ENCODE measurements at places on chromosomes 13 and 19. TPM values are rescaled to one million over a fixed set of nuclear protein-coding genes. Genes with fewer than 3 reads are reported as not detected.

DNA sequence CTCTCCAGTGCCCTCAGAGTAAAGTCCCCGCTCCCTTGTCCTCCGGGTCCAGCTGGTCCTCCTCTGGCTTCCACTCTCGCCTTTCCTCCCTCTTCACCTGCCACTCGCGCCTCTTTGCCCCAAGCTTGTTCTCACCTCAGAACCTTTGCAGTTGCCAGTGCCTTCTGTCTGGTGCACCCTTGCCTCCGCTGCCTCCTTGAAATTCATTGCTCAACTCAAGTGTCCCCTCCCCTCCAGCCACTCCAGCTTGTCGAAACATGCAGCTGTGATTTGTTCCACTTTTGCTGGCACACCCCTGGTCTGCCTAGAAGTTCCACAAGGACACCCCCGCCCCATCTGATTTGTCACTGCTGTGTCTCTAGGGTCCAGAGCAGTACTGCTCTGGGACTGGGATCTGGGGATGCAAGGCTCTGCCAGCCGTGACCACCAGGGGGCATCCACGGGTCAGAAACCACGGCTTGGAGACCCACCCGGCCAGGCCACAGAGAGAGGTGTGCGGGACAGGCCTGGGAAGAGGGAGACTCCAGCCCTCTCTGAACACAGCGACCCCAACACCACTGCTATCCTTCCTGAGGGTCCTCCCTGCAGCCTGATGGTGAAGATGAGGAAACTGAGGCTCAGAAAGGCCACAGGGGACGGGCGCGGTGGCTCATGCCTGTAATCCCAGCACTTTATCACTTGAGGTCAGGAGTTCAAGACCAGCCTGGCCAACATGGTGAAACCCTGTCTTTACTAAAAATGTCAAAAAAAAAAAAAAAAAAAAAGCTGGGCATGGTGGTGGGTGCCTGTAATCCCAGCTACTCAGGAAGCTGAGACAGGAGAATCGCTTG lies 49.9 kb downstream of the AP1M1 start:
- peaks cover 5% of the 10 kb centered on the region for H3K4me1 ChIP-seq
- DNase-seq, result peak; percentile 92
- H3K36me3 ChIP-seq, result no peaks in the 10 kb centered on the region
- H3K27me3 ChIP-seq, result peaks cover 4% of the 10 kb centered on the region
- no peak overlapping the region for H3K4me3 ChIP-seq

DNA sequence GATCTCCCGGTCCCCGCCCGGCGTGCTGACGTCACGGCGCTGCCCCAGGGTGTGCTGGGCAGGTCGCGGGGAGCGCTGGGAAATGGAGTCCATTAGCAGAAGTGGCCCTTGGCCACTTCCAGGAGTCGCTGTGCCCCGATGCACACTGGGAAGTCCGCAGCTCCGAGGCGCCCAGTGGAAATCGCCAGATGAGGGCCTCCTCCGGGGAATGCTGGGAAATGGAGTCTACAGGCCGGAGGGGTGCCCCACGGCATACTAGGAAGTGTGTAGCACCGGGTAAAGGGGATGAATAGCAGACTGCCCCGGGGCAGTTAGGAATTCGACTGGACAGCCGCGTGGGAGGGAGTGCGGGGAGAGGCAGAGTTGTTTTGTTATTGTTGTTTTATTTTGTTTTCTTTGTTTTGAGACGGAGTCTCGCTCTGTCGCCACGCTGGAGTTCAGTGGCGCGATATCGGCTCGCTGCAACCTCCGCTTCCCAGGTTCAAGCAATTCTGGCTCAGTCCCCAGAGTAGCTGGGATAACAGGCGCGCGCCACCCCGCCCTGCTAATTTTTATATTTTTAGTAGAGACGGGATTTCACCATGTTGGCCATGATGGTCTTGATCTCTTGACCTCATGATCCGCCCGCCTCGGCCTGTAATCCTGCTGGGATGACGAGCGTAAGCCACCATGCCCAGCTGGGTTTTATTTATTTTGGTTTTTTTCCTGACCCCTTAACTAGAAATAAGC lies 390 bp upstream of the PPP1R12C start:
- H3K36me3 ChIP-seq, result no peaks in the 10 kb centered on the region
- H3K27me3 ChIP-seq, result peaks cover 16% of the 10 kb centered on the region
- H3K4me3 ChIP-seq, result peak overlapping the region; percentile 100
- H3K27ac ChIP-seq, result peak overlapping the region; percentile 99
- H3K4me1 ChIP-seq, result peaks cover 28% of the 10 kb centered on the region
- peak; percentile 97 for DNase-seq

DNA sequence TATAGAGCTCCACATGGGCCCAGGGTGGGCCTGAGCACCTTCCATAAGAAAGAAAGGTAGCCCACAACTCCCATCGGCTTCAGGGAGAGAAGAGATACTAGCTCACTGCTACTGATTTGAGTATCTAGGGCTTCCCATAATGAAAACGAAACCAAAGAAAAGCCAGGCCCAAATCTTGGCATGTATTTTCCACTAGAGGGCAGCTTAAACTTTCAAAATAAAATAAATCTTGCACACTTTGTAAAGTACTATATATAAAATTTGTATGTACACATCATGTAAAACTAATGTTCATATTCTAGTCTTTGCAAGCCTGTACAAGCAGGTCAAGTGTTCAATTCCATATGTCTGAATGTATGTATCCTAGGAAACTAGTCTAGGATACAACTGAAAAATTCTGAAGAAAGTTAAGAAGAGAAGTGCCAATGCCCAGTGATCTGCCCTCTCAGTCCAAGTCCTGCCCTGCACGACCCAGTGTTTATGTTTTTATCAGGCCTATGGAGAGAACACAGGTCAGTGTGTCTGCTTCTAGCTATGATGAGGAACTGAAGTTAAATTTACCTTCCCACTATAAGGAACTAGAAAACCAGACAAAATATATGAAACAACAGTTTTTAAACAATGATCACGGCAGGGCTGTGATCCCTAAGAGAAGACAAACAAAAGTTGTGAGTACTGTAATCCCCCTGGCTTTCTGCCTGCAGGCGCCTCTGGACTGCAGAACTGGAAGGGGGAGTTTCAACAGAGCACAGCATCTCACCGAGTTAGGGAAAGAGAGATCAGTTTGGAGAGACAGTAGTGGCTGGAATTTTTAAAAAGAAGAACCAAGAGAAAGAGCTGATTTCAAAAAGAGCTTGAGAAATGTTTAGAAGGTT lies 475.7 kb downstream of the UQCRFS1 start:
- H3K27ac ChIP-seq, result peak overlapping the region; percentile 16
- no peak overlapping the region for H3K4me3 ChIP-seq
- DNase-seq, result no peak
- H3K27me3 ChIP-seq, result peaks cover 3% of the 10 kb centered on the region
- peaks cover 11% of the 10 kb centered on the region for H3K4me1 ChIP-seq

DNA sequence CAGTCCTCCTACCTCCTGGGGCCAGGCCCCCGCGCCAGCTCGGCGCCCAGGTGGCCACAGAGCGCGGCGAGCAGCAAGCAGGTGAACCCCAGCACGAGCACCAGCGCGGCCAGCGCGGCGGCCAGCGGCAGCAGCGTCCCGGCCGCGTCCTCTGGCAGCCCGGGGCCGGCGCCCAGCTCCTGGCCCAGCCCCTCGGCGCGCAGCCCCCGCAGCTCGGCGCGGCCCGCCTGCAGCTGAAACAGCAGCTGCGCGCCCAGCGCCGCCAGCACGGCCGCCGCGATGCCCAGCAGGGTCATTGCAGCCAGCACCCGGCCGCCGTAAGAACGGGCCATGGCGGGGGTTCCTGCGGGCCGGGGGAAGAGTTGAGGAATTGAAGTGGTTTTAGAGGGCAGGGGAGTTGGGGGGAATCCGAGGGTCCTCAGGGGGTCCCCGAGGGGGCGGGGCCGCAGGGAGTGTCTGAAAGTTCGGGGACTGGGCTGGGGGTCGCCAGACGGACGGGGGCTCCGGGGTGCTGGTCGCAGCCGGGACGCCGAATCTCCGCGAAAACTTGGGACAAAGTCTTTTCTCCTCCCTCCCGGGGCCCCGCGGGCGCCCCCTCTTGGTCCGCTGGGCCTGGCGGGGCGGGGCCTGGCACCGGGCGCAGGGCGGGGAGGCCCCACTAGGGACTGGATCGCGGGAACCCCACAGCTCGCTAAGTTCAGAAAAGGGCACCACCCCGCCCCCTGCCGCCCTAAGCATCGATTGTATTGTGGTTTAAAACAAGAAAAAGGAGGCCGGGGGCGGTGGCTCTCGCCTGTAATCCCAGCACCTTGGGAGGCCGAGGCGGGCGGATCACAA lies at the start of gene TMEM221:
Gene TMEM221, minus strand, starts transcription at position 538 of the 837 bp plus-strand sequence. Its CDS starts 206 bp downstream, at position 332.
- H3K27me3 ChIP-seq, result peaks cover 24% of the 10 kb centered on the region
- H3K4me1 ChIP-seq, result peaks cover 6% of the 10 kb centered on the region

The ERICH6B gene
- total RNA-seq, result not detected
